ENCODE measurements at places on chromosomes 16 and 17.

DNA sequence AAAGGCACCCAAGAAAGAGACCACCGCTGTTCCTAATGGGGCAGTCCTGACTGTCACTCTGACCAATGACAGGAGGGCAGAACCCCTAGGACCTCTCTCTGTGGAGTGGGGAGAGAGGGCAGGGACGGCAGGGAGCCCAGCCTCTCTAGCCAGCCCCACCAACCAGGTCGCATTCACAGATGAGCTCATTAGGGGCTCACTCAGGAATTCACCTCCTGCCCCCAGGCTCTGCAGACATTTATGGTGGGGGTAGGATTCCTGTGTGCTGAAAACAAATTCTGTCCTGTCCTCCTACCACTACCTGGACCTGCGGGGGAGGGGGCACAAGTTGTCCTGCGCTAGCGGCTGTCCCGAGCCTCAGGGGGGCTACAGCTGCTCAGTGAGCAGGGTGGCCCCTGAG, 27.7 kb upstream of the GPRC5C start:
- DNase-seq = no peak

- no peak for DNase-seq
Measured at GRCh38 chr16:34801875-34802274, 1342.5 kb downstream of the TP53TG3F start.

DNA sequence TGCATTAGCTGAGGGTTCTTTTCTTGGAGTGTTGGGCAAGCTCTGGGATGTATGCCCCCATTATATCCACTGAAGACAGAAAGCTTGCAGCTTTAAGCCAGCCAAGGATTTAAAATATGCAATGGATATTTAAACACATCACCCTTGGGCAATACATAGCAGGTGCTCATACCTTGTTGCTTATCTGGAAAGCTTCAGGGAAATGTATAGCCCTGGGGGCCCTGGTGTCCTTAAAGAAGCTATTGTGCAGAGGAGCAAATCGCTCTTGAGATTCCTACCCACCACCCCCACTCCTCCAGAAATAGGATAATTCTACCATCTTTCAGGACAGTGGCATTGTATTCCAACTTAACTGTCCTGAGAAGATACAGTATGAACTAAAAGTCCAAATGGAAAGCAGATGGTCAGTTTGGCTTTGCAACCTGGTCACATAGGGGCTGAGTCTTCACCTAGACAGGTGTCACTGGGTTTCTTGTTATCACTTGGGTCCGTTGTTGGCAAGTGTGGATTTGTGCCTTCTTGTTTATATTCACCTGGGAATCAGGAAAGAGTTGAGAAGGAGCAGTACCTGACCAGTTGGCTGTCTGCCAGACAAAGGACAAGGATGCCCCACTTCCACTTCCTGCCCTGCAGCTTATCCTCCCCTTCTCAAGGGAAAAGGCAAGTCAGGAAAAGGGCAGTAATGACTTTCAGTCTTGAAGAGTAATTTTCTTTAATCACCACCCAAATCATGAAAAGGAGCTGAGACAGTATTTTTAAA, 3.4 kb downstream of the ANKRD40CL start:
- no peak for DNase-seq

DNA sequence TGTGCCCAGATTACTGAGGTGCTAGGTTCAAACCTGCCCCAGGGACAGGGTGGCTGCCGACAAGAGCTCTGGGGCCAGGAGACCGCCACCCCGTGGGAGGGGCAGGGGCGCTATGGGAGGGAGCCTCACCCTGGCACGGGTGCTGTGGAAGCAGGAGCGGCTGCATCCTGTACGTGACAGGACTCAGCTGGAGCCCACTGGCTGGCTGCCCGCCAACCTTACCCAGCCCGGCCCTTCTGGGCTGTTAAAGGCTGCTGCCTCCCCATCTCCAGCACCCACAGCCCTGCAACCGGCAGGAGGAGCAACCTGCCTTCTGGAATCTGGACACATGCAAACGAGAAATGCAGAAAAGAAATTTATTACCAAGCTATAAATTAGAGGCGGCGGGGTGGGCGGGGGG, 11.2 kb downstream of the PAM16 start:
- DNase-seq = no peak

DNA sequence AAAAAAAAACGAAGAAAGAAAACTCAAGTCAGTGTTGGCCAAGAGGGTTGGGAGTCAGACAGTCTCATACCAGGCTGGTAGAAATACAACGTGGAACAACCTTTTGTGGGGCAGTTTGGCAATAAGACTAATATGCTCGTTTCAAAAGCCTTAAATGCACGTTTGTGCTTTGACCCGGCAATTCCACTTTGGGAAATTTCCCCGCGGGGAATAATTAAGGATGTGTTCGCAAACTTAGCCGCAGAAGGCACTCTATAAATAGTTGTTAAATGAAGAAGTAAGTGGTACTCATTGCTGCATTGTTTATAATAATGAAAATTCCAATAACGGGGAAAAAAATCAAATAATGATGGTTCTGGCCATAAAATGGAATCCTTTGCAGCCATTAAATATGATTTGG, 664.8 kb upstream of the EEF2KMT start:
- no peak for DNase-seq

DNA sequence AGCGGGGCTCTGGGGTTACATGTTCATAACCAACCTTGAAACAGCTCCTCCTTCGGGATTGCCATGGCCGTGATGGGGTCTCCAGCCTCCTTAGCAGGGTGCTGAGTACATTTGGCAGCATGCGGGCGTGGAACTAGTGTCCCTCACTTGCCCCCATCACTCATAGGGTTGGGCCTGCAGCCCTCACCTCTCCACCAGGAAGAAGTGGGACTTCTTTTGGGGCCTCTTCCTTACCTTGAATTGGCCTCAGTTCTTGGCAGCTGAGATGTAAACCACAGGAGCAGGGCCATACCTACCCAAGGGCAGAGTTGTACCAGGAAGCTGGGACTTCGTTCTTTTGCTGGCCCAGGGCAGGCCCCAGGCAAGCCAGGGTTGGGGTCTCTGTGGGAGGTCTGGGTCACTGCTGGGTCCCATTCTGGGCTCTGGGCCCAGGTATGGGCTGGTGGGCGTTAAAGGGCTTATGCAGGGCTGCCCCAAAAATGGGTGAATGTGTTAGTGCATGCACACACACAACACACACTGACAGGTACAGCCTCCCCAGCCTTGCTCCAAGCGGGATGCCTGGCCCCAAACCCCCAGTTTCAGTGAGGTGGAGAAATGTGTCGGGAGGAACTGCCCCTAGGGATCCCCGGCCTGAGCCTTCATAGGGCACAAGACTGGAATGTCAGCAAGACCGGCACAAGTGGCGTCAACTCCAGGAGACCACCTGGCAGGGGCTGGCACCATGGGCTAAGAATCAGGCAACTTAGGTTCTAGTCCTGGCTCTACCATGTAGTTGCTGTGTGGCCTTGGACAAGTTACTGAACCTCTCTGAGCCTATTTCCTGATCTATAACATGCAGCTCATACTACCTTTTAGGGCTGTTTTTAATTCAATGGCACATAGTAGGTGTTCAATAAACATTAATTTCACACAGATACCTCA, 3.9 kb upstream of the KRT15 start:
- DNase-seq = no peak

DNA sequence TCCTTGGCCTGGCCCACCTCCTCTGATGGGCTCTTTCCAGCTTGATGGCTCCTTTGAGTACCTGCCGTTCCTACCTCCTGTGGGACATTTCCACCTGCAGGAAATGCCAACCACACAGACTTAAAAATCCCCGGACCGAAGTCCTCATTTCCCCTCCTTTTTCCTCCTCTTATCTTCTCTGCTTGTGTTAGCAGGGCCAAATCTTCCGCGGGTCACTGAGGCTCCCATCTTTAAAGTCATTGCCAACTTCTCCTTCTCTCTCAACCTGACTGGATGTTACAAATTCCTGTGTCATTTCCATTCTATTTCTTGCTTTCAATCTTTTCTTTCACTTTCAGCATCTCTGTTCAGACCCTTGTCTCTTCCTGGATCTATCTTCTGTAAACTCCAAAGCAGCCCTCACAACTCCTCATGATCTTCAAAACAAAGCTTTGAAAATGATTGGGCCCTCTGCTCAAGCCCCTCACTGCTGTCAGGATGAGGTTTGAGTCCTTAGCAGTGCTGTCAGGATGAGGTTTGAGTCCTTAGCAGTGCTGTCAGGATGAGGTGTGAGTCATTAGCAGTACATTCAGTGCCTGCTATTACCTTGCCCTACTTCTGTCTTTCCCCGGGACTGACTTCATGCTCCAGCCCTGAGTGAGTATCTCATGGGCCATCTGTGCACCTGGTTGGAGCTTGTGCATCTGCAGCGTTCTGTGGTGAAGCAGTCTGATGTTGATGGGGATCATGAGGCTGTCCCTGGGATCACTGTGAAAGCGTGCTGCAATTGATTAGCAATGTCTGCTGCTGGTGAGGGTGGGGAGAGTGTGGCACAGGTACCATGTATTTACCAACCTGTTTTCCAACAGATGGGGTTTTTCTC, 100.1 kb downstream of the IRF8 start:
- no peak for DNase-seq

DNA sequence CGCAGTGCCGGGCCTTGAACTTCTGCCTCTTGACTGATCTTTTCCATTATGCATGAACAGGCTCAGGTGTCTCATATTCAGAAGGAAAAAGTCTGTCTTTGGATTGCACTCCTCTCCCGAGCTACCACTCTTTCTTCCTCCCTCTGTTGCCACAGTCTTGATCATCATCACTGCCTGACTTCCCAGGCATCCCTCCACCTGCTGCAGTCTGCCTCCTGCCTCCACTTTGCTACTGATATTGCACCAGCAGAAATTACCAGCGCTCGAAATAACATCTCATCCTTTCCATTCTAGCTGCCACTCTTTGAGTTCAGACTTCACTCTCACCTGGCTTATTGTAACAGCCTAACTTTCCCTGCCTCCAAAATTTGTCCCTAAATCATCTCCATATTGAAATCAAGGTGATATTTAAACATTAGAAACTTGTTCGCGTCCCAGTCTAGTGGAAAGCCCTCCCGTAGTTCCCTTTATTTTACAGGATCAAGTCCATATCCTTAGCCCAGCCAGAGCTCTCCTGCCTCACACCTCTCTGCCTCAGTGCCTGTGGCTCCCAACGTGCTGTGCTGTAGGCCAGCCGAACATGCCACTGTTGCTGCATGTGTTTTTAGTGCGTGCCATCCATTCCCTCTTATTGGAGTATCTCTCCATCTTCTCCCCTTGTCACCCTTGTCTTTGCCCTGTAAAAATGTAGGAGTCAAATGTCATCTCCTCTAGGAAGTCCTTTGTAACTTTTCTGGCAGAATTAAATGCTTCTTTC, 39.9 kb downstream of the NUP88 start:
- no peak for DNase-seq

- peak; percentile 83 for DNase-seq
Measured at GRCh38 chr16:67393111-67393787, at the start of gene TPPP3. TSS of gene TPPP3 (minus strand) at chr16:67393498. CDS start at chr16:67391111, 2,387 bp downstream.

- DNase-seq = no peak
Measured at GRCh38 chr17:50816771-50817751, 18.3 kb upstream of the WFIKKN2 start.

Measured in dorsolateral prefrontal cortex (tissue), 122 donors.